GOT3 (cell line): ENCODE measurements at places on chromosomes 16 and 17.

GRCh38 chr17:72613806-72614292, 478.6 kb downstream of the SLC39A11 start:
- DNase-seq, result no peak

- DNase-seq, result no peak
These were observed 32.7 kb upstream of the FOXF1 start for GRCh38 chr16:86477642-86478041.

- no peak for DNase-seq
These were observed 8.4 kb downstream of the FBXO47 start for GRCh38 chr17:38958756-38959155.

GRCh38 chr17:4247971-4248388, 15.8 kb downstream of the ANKFY1 start:
- no peak for DNase-seq

DNA sequence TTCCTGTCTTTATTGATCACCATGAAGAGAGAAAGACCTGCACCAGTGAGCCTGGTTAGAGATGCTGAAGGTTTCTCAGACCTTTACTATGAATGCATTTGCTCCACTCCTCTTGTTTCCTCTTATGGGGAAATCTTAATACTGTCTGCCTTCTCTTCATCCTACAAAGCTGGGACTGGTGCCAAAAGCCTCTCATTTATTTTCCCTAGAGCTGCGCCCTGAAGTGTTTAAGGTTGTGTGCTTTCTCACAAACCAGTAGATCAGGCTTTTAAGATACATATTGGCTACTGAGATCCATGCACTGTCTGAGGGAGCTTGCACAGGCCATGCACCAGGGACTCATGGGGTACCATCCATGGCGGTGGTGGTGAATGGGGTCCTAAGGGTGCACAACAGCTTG, 286.1 kb upstream of the PMFBP1 start:
- DNase-seq, result no peak

DNA sequence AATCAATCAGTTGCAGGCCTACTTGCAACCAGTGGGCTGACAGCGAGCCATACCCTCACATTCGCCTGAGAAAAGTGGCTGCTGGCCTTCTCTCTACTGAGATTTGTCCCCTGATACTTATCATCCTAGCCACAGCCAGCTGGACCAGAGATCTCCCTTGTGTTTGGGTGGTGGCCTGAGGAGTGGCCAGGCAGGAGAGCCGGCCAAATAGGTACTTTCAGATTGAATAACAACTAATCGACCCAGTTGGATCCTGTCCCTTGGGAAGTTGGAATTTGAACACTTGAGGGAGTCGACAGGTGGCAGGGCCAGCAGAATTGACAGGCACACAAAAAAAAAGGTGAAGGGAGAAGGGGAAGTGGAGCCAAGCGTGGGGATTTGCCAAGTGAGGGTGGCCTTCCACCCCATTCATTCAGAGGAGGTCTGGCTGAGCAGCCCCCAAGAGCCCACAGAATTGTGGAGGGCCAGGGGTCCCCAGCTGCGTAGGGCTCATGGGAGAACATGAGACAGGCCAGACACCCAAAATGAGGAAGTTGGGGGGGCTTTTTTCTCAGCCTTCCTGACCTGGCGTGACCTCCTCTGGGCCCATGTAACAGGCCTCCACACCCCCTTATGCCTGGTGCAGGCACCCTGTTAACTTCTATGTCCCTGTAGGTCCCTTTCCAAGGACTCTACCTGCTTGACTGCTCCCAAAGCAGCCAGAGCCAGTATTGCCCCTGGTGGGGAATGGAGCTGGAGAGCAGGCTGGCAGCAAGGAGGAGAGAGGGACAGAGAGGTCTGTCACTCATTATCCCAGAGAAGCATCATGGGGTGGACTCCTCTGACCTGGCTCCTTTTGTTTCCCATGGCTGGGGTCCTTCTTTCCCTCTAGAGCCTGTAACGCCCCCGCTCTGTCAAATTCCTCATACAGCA, 2.9 kb upstream of the RANGRF start:
- DNase-seq, result no peak

GRCh38 chr17:73118951-73119391, 26.5 kb upstream of the SLC39A11 start:
- no peak for DNase-seq

- no peak for DNase-seq
These were observed 477.9 kb downstream of the SHISA9 start for GRCh38 chr16:13379266-13379665.

- DNase-seq, result no peak
These were observed 27.2 kb downstream of the HEATR9 start for GRCh38 chr17:35841505-35841904.

DNA sequence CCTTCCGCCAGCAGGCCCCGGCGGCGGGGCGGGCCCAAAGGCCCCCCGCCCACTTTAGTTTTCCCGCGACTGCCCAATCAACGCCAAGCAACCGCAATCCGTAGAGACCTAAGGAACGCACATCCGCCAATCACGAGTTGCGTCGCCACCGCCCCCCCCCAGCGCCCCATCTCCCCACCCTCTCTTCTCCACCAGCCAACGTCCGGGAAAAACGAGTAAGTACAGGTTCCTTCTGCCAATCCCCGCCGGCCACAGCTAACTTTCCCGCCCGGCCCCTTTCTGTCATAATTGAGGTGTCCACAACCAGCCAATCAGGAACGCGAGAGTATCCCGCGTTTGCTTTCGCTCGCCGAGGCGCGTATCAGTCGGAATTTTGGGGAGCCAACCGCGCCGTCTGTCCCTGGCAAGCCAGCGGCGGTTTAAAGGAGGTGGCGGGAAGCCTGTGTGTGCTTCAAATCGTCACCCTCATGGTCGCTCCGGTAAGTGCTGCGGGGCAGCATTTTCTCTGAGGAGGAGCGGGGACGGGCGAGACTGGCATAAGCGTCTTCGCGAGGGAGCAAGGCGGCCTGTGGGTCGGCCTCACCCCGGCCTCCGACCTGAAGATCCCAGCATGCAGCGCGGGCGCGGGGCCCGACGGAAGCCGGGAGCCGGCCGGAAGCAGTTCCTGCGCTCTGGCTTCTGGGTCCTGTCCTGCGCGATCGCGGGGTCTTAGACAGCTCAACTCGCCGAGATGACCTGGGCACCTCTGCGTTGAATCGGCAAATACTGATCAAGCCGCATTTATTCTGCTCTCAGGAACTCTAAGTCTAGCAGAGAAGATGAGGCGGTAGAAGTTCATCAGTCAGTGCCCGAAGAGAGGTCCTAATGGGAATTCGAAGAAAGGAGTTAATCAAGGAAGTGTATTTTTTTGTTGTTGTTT, at the start of gene MIS12:
Gene MIS12, plus strand, starts transcription at position 361 of the 919 bp plus-strand sequence. CDS start 2,297 bp downstream, outside the sequence.
- DNase-seq, result peak; percentile 95

- no peak for DNase-seq
These were observed 35.2 kb downstream of the TSC2 start for GRCh38 chr16:2082983-2083364.

- no peak for DNase-seq
These were observed 4.9 kb upstream of the ANKRD40CL start for GRCh38 chr17:50771991-50772785.

GRCh38 chr16:73356401-73357079, 308.6 kb upstream of the ZFHX3 start:
- no peak for DNase-seq

- DNase-seq, result no peak
These were observed 241.4 kb downstream of the MAP2K6 start for GRCh38 chr17:69655902-69656301.

DNA sequence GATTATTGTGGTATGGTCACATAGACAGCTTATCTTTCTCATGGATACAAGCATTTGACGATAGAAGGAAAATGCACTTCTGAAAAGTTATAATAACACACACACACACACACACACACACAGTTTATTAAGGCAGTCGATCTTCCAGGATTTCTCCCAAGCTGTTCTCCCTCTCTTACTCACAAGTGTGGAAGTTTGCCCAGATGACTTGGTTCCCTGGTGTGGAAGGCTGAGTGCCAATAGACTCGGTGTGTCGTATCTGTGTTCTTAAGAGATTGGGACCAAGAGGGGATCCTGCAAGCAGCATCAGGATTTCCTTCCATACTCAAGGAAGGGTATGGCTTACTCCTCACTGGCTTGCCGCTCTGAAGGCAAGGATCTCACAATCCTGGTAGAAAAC, 279.6 kb downstream of the HS3ST3B1 start:
- DNase-seq, result no peak

GRCh38 chr16:83651871-83652270, 155.9 kb upstream of the HSBP1 start:
- DNase-seq, result no peak

GRCh38 chr16:89105599-89106151, 12.0 kb downstream of the ACSF3 start:
- DNase-seq, result no peak

GRCh38 chr16:88807626-88808453, 3.9 kb downstream of the APRT start:
- DNase-seq, result no peak

GRCh38 chr17:601244-601925, 113.3 kb downstream of the VPS53 start:
- no peak for DNase-seq

- DNase-seq, result no peak
These were observed 615 bp upstream of the SREBF1 start for GRCh38 chr17:17837380-17837821.

- no peak for DNase-seq
These were observed 571.6 kb downstream of the HS3ST4 start for GRCh38 chr16:26263406-26263805.

DNA sequence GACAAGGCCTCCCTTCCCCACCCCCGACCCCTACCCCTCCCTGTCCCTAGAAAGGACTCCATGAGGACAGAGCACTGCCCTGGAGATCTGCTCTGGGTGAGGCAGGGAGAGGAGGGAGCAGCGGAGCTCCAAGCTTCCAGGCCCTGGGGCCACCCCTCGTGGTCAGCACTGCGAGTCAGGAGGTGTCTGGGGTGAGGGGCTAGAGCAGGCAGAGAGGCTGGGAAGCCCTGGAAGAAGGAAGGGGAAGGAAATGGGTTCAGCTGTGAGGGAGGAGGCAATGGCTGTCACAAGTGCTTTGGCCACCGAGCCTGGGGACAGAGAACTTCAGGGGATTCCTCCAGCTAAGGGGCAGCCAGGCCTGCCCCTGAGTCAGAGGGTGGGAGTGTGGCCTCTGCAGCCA, 28.2 kb upstream of the DNAI2 start:
- no peak for DNase-seq
